ENCODE measurements at places on chromosomes 11 and 22.

GRCh38 chr11:2583605-2583958 is 116.2 kb downstream of the KCNQ1OT1 start:
- peak; percentile 29 for DNase-seq

GRCh38 chr11:2805388-2806056 is 80.1 kb downstream of the CDKN1C start:
- peak; percentile 28 for DNase-seq

DNA sequence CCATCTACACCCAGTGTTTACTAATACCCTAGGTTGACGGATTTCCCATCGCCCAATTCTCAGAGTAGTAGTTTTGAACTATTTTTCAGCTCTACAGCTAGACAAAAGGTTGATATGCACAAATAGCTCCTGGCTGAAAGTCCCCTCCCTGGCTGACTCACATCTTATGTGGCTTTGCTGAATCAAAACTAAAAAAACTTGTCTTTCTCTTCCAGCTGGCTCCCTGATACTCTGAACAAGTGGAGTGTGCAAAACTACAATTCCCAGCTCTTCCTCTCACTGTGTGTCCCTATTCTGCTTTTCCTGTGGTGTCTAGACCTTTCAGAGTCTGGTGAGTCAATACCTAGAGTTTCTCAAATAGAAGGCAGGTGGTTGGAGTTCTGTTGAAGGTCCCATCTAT is 12.7 kb upstream of the LARGE1 start:
- DNase-seq: no peak

DNA sequence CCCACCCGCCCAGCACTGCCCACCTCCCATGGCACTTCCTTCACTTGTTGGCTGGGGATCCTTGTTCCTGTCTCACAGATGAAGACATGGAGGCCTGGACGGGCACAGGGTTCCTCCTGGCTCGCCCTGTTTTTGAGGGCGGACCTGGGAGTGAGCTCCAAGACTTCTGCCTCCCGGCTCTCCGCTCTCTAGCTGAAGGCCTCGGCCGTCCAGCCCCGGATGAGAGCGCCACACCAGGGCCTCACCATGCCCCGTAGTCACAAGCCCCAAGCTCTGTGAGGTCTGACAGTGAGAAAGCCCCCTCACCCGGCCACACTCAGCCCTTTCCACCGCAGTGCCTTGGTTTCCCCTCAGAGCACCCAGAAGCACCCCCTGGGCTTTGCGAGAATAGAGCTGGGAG is 9.1 kb downstream of the TPCN2 start:
- no peak for DNase-seq

- DNase-seq: no peak
These were observed 348.9 kb downstream of the NELL1 start for GRCh38 chr11:21018248-21018647.

DNA sequence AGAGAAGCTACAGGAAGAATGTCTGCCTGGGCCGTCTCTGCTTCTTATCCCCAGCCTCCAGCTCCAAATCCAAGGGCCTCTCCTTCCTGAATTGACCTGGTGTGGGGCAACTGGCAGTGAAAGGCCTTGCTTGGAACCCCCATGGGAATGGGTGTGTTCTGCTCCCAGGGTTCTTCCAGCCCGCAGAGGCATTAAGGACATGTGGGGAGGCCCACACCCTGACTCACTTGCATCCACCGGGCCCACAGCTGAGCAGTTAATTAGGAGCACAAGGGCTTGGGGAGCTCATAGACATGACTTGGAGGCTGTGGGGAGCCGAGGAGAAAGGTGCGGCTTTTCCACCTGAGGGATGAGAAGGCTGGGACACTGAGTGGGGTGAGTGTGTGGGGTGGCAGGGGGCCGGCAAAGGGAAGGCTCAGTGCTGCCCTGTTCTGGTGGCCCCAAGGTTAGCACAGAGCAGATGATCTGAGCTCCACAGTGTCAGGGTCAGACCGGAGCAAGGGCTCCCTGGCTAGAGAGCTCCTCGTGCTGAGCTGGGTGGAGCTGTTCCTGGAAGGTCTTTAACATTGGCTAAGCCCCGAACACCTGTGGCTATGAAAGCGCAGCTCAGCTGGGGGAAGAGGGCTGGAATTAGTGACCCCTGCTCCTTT is 64.5 kb upstream of the NECTIN1 start:
- DNase-seq: no peak

DNA sequence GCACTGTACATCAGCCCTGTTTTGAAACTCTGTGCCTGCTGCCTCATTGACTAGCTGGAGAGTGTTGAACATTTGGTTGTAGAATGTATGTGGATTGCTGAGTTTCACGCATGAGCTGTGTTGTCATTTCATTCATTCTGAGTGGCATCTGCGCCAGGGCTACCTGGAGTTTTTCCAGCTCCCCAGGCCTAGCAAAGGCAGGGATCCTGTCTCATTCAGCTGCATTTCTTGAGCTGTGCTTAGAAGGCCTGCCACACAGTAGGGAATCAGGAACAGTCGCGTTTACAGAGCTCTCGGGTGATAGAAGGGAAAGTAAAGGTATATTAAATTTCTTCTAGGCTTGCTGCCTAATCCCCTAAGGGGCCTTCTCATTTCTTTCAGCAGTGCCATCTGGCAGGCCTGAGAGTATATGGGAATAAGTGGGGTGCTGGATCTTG is 44.3 kb downstream of the PTPRJ start:
- no peak for DNase-seq

- peak; percentile 44 for DNase-seq
These were observed 32.4 kb downstream of the EIF3F start for GRCh38 chr11:8019314-8020243.

DNA sequence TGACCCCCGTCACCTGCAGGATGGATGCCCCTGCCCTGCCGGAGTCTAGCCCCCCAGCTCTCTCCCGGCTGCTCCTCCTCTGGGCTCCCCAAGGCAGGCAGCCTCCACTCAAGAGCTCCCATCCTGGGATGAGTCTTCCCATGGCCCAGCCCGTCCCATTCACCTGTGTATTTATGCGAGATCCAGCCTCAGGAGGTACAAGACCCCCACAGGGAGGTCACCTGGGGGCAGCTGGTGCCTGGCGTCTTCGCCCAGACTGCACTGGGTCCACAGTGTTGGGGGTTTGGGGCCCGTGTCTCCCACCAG is 43.0 kb upstream of the ZC3H12C start:
- DNase-seq: no peak

GRCh38 chr11:64124147-64124546 is 41.8 kb downstream of the MACROD1 start:
- no peak for DNase-seq

- no peak for DNase-seq
These were observed 19.3 kb upstream of the NRIP3 start for GRCh38 chr11:9022961-9023680.

- no peak for DNase-seq
These were observed 19.4 kb downstream of the HTR3A start for GRCh38 chr11:113994077-113994954.
